ENCODE measurements at places on chromosomes 13 and 19.

- no peak for DNase-seq
These were observed 395.9 kb downstream of the KCNRG start for GRCh38 chr13:50410921-50411746.

DNA sequence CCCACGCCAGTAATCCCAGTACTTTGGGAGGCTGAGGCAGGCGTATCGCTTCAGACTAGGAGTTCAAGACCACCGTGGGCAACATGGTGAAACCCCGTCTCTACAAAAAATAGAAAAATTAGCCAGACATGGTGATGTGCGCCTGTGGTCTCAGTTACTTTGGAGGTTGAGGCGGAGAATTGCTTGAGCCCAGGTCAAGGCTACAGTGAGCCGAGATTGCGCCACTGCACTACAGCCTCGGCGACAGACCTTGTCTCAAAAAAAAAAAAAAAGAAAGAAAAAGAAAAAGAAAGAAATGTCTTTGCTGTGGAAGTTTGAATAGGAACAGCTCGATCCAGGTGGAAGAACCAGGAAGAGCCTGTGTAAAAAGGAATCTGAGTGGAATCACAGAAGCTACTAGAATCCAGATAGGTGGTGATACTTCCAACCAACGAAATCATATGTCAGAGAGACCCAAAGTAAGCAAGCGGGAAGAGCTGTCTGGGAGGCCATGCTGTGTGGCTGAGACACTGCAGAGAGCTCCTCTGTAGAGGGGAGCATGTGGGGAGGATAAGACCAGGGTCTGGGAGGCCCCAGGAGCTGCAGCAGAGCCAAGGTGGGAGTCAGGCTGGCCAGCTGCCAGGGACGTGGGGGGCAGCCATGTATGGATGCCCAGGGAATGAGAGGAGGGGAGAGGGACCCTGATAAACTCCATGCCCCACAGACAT lies 21.1 kb downstream of the LATS2 start:
- DNase-seq: no peak

DNA sequence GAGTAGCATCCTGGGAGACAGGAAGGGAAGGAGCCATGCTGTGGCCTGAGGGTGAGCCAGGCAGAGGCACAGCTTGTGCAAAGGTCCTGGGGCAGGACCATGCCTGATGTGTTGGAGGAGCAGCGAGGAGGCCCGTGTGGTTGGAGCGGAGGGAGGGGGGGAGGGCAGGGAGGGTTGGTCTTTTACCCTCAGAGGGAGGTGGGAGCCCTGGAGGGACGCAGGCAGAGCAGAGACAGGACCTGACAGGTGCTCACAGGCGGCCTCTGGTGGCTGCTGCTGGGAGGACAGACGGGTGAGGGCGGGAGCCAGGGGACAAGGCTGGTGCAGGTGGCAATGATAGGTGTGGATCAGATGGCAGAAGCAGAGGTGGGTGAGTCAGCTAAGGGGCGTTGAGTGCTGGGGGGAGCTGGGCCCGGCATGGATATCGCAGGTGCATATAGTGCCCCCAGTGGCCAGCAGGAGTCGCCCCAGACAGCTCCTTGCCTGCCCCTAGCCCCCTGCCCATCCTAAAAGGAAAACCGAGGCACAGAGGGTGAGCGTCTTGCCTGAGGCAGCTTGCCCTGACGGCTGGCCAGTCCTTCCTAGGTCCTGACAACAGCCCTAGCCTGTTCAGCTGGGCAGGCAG lies 9.8 kb upstream of the GNA15 start:
- no peak for DNase-seq

GRCh38 chr13:37615276-37615675 lies 16.7 kb upstream of the POSTN start:
- no peak for DNase-seq

GRCh38 chr13:73521290-73521624 lies 462.5 kb downstream of the KLF5 start:
- DNase-seq: peak; percentile 15

GRCh38 chr19:45674946-45675345 lies 6.9 kb downstream of the GIPR start:
- DNase-seq: no peak

GRCh38 chr19:51251468-51251820 lies 564 bp downstream of the SIGLECL1 start:
- DNase-seq: no peak

DNA sequence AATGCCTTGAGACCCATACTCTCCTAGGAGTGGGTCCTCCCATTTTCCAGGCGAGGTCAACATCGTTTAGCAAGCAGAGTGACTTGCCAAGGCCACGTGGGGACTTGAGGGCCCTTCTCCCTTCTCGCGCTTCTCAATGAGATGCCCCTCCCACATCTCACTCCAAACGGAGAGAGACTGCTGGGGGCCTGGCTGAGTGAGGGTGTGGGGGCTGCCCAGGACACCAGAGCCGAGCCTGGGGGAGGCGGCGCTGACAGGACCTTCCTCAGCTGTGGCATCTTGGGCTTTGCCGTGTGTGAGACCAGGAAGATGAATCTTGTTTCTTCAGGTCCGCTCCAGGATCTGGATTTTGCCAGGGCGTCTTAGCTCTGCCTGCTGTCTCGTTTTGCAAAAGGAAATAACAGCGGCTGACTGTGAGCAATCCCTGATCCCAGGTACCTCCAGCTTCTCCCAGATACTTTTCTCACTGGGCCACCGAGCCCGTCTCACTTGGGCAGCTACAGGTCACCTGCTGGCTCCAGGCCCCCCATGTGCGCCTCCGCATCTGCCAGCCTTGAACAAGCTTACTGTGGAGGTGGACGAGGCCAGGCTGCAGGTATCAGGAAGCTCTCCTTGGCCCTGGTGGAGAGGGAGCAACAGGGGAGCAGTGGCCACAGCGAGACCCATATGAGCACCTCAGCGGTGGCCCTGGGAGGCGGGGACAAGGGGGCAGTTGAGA lies 6.0 kb downstream of the COX6B2 start:
- DNase-seq: no peak

DNA sequence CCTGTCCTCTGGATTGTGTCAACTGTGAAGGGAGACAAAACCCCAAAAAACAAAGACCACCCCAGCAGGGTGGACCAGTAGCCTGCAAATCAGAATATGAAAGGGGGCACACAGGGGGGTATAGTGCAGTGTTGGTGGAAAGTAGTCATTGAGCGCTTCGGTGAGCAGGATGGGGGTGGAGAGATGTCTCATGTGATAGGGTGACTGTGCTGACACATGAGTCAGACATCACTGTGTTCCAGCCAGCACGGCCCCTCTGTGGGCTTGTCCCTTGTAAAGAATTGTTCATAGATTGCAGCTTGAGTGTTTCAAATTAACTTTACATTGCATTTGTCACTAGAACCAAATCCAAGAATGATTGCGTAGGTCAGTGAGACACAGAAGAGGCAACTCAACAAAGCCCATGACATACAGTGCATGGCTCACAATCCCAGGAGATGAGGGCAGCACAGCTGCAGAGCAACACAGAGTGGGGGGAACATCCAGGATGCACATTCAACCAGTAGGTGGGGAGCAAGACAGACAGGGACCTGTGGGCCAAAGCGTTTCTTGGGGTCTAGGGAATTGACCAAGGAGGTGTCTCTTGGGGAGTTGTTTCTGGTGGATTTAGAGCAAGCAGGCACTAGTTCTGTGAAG lies 7.5 kb downstream of the ZNF440 start:
- no peak for DNase-seq

DNA sequence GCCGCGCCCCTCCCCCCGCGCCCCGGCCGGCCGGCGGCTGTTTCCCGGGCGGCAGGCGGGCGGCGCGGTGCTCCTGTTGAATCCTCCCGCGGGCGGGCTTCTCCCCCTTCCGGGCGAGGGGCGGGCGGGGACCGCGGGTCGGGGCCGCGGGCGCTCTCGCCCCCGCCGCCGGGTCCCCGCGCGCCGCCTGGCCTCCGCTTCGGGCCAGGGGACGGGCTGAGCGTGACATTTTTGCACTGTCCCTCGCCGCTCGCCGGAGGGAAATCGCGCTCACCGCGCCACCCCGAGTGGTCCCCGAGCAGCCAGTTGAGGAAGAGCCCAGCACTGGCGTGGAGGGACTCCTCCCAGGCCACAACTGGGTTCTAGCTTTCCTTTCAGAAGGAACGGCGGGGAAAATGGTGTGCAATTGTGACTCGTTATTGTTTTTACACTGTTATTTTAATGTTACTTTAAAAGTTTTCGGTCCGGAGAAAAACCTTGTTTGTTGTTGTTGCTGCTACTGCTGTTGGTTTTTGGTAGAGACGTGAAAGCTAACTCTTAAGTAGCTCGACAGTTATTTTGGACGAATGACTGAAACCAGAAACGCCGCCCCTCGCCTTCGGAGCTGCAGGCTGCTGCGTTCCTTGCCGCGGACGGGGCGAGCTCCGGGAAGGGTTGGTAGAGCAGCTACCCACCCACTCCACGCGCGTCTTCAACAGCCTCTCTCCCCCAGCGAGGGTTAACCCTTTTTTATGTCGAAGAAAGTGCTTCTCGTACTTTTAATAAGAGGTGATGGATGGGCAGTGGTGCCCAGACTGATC lies 959 bp downstream of the PDS5B start:
- DNase-seq: peak; percentile 75

GRCh38 chr13:103184413-103184812 lies 118.2 kb upstream of the SLC10A2 start:
- no peak for DNase-seq

GRCh38 chr19:52945652-52946321 lies 16.9 kb downstream of the ZNF816 start:
- DNase-seq: no peak

DNA sequence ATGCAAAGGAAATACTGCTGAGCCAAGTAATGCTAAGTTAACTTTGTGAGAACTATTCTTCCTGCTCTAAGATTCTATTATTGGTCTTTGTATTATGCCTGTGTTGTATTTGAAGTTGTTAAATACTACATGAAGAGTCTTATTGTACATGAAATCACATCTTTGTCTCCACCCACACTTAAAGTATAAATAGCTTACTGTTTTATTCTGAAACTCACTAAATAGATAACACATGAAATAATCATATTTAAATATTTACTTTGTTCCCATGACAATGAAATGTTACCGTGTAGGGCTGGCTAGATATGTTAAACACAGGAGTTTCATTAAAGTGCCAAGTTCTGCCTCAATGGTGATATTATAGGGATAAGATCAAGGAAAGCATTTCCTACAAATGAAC lies 562.1 kb upstream of the ATXN8OS start:
- no peak for DNase-seq

DNA sequence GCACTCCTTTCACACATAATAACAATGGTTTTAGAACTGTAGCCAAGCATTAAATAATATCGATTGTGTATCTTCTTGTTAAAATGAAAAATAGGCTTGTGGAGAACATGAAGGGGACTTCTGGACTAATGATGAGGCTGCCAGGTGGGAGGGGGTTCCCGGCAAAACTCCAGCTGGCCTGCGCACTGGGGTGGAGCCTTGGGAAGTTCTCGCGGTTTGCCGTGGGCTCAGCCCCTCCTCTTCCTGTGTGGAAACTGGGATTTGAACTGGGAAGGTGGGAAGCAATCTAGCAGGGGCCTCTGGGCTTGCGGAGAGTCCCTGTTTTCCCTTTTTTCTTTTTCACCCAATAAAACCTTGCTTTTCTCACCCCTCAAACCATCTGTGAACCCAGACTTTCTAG lies 113.7 kb upstream of the SLITRK1 start:
- no peak for DNase-seq

GRCh38 chr13:113062691-113063090 lies 42.9 kb upstream of the F7 start:
- no peak for DNase-seq

DNA sequence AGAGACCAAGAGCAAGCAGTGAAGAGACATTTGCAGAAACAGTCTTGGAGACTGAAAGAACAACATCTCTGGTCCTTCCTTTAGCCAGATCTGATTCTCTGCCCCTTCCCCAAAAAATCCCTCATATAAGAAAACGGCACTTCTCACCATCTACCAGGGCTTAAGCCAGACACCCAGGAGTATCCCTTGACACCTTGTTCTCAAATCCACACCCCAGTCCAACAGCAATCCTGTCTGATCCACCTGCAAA lies 1.7 kb upstream of the PLEKHG2 start:
- DNase-seq: no peak

DNA sequence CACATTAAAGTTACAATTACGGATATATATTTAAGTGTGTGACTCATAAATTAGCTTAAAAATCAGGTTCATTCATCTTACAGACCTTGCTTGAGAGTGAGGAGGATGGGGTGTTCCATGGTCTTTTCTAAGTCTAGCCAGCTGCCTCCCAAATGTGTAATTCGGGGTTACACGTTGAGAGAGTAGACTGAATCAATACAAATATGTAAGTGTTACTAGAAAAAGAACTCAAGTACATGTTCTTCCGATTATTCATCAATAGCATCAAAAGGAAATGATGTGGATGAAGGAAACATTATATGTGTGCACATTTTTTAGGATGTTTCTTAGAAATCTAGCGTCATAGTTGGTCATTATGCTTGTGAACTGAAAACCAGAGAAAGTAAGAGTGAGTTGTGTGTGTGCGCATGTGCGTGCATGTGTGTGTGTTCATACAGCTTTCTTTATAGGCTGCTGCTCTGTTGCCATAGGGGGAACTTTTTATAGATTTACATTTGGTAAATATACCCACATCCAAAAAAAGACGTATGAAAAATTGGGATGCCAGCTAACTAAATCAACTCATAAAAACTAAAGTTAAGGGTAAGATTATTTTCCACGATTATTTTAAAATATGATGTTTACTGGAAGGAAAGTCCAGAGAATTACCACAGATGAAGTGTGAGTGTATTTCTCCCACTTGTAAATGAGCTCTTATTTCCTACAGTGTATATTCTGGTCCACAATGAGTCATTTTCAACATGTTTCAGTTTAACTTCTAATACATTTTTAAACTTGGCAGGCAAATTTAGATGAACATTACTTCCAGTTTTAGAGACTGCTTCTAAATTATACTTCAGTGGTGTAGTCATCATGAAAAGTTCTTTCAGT lies 82.4 kb downstream of the PIBF1 start:
- peak; percentile 59 for DNase-seq

DNA sequence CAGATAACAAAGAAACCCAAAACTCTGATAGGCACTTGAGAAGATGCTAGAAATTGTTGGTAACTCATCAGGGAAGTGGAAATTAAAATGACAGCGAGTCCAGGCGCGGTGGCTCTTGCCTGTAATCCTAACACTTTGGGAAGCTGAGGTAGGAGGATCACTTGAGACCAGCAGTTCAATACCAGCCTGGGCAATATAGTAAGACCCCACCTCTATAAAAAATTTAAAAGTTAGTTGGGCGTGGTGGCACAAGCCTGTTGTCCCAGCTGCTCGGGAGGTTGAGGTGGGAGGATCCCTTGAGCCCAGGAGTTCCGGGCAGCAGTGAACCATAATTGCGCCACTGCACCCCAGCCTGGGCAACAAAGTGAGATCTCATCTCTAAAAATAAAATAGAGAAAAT lies 2.6 kb upstream of the RYR1 start:
- no peak for DNase-seq

- DNase-seq: no peak
These were observed 119.5 kb downstream of the SHISA2 start for GRCh38 chr13:25932365-25932764.

- peak; percentile 96 for DNase-seq
These were observed at the start of gene ZNF616 for GRCh38 chr19:52139252-52140031. TSS of gene ZNF616 (minus strand) at chr19:52139938. CDS start at chr19:52130512, 9,426 bp downstream.

Measured in muscle of arm (tissue), 14 donors.